ENCODE measurements at places on chromosomes 7 and 10. TPM values are rescaled to one million over a fixed set of nuclear protein-coding genes. Genes with fewer than 3 reads are reported as not detected.

GRCh38 chr10:133474027-133474426, 20.3 kb downstream of the SCART1 start:
- no peak overlapping the region for H3K4me3 ChIP-seq
- peaks cover 12% of the 10 kb centered on the region for H3K4me1 ChIP-seq
- H3K36me3 ChIP-seq: no peaks in the 10 kb centered on the region

- no peak overlapping the region for H3K27ac ChIP-seq
- peaks cover 24% of the 10 kb centered on the region for H3K4me1 ChIP-seq
These were observed 44.2 kb downstream of the JMJD1C start for GRCh38 chr10:63421591-63421990.

TIAL1 gene
- 36.6 TPM for total RNA-seq

GRCh38 chr10:50552771-50553535, 70.8 kb downstream of the SGMS1 start:
- peaks cover 24% of the 10 kb centered on the region for H3K4me1 ChIP-seq
- H3K36me3 ChIP-seq: no peaks in the 10 kb centered on the region
- DNase-seq: no peak

C7orf33 gene
- total RNA-seq: not detected

GRCh38 chr7:133048589-133048988, 33.3 kb downstream of the CHCHD3 start:
- no peaks in the 10 kb centered on the region for H3K36me3 ChIP-seq
- no peaks in the 10 kb centered on the region for H3K27me3 ChIP-seq
- H3K27ac ChIP-seq: no peak overlapping the region
- no peak overlapping the region for H3K4me3 ChIP-seq
- H3K4me1 ChIP-seq: peaks cover 7% of the 10 kb centered on the region
- DNase-seq: no peak

- no peak overlapping the region for H3K27ac ChIP-seq
- no peak for DNase-seq
- no peaks in the 10 kb centered on the region for H3K36me3 ChIP-seq
- no peaks in the 10 kb centered on the region for H3K4me1 ChIP-seq
- peaks cover 7% of the 10 kb centered on the region for H3K27me3 ChIP-seq
These were observed 251.1 kb upstream of the NFE2L3 start for GRCh38 chr7:25900877-25901276.
